ENCODE measurements at places on chromosomes 3 and 15.

DNA sequence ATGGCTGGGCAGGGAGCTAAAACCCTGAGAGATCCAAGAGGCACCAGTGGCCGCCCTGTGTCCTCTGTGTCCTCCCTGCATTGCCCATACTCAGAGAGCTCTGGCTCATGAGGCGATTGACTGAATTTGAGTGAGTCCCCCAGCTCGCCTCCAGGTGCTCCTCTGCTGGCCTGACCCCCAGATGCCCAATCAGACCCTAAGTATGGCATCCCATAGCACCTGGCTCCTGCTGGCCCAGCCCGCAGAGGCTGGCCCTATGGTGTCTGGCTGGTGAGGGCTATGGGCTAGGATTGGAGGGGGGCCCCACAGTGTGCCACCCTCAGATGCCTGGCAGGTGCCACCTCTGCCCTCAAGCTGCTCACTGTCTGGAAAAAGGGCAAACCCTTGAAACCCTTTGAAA lies 1.6 kb upstream of the TKT start:
- no peak for DNase-seq

GRCh38 chr3:12308517-12308916 lies 19.6 kb downstream of the PPARG start:
- no peak for DNase-seq

DNA sequence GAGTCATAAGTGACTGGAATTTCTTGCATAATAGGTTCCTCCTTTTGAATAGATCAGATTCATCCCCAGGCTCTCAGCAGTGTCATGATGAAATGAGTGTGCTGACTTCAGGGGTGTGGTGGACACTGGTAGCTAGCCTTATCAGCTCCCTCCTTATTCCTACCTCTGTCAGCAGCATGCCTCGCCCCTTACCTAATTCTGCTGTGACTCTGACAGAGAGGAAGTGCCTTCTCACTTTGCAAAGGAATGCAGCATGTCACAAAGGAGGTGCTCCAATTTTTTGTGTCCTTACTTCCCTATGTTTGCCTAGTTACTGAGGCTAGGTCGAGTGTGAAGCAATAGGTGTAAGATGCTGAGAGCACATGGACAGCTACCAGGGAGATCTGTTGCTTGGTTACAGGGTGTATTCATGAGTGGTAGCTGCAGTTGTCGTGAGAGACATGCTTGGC lies 90.6 kb downstream of the TNFAIP8L3 start:
- DNase-seq = no peak

DNA sequence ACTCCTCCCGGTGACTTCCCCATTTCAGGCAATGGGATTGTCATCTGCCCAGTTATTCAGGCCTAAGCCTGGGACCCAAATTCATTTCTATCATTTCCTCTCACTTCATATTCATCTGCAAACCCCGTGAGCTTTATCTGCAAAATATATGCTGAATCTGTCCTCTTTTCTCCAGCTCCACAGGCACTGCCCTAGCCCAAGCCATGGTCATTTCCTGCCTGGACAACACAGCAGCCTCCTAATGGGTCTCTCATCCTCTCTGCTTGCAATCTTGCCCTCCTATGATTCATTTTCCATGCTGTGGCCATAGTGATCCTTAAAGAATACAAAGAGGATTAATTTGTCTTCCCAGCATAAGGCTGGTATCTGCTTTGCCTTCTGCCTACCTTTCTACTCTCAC lies 6.1 kb downstream of the RBP2 start:
- DNase-seq = no peak

- no peak for DNase-seq
Measured at GRCh38 chr3:113223475-113224281, 12.3 kb downstream of the BOC start.

- no peak for DNase-seq
Measured at GRCh38 chr3:13015286-13016082, 57.7 kb downstream of the IQSEC1 start.

DNA sequence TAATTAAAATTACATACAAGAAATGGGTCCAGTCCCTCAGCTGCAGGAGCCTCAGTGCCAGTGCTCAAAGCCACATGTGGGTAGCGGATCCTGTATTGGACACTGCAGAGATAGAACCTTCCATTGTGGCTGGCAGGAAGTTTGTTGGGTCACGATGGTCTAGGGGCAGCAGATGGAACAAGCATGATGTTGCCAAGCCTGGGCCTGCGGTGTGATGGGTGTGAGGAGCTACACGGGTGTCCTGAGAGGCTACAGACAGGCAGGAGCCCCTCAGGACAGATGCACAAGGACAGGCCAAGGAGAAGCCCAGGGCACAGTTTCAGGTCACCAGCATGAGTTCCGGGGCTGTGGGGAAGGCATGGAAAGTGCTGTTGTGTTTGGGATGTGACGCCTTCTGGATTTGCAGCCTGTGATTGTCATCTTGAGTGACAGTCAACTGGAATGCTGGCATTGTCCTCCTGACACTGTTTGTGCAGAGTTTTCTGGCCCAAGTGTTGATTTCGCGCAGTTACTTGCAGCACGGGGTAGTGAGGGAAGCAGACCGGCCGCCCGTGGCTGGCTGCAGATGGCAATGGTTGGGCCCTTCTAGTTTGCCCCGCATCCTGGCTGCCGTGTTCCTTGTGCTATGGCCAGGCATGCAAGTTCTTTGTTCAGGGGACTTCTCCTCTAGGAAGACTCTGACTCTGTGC lies 177.1 kb downstream of the NSMCE3 start:
- DNase-seq = no peak

DNA sequence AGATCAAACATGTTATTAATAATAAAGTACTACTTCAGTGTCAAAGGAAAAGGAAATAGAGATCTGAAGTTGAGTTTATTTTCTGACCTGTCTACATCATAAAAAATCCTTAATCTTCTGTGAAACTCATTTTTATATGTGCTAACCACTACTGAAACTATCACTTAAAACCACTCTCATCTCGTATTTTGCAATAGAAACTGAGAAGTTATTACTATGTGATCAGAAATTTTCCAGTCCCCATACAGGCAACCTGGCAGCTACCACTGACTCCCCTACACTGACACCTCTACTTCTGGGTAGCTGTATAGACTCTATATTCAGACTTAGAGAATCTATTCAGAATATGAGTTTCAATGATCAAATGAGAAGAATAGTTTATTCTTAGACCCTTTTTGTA lies 8.3 kb downstream of the HDGFL3 start:
- DNase-seq = no peak

GRCh38 chr3:154776549-154777225 lies 303.4 kb upstream of the MME start:
- DNase-seq = no peak

DNA sequence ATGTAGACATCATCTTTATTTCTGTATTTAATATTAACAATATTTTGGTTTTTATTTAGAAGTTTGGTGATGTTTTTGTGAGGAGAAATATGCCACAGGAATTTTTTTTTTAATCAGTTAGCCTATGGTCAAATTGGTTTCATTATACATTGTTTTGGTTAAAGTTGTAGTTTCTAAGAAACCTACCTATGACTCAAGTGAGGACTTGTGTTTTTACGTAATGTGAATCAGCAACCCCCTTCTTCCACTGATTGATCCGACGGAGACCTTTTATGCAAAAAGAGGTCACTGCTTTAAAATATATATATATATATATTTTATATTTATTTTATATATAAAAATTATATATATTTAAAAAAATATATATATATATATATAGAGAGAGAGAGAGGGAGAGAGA lies 698.1 kb downstream of the FHIT start:
- no peak for DNase-seq

- no peak for DNase-seq
Measured at GRCh38 chr15:61997786-61998185, 62.5 kb downstream of the VPS13C start.

DNA sequence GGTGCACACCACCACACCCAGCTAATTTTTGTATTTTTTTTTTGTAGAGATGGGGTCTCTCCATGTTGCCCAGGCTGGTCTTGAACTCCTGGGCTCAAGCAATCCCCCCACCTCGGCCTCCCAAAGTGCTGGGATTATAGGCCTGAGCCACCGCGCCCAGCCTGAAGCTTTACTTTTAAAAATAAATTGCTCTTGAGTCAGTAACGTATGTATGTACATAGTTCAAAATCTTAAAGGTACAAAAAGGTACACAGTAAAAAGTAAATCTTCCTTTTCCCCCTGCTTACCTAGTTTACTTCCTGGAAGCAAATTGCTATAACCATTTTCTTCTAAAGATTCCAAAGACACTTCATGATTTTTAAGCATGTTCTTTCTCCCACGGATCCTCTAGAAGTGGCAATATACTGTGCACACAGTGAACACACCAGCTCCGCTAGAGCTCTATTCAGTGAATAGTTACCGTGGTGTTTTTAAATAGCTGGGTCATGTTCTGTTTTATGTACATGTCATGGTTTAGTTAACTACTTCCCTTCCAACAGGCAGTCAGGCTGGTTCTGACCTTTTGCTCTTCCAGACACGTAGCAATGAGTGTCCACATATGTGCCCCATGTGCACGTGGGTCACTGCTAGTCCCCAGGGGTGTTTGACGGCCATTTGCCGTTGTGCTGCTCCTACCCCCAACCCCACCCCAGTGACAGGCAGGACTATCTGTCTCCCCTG lies 82.1 kb downstream of the EEFSEC start:
- no peak for DNase-seq

DNA sequence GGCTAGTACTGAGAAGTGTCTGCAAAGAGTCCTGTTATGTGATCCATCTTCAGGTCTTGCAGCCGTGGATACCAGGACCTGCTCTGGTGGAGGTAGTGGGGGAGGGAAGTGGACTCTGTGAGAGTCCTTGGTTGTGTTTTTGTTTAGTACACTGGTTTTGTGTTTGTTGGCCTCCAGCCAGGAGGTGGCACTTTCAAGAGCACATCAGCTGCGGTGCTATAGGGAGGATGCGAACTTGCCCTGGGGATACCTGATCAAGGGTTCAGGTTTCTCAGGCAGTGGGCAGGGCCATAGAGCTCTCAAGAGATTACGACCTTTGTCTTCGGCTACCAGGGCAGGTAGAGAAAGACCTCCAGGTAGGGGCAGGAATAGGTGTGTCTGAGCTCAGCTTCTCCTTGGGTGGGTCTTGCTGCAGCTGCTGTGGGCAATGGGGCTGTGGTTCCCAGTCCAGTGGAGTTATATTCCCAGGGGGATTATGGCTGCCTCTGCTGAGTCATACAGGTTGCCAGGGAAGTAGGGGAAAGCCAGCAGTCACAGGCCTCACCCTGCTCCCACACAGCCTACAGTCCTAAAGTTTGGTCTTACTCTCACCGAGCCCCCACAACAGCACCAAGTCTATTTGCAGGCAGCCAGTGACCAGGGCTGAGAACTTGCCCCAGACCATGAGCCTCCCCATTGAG lies 132.8 kb upstream of the NPHP3 start:
- no peak for DNase-seq

- no peak for DNase-seq
Measured at GRCh38 chr15:40450047-40450446, 9.3 kb downstream of the BAHD1 start.

All from stimulated activated CD4-positive, alpha-beta T cell treated with anti-CD3 and anti-CD28 coated beads, Interleukin-1b, Interleukin-23, amount 100 ng/mL, for 1 hour (primary cell).